Thyroid gland (tissue), 4 donors: ENCODE measurements at places on chromosomes 13 and 19. TPM values are rescaled to one million over a fixed set of nuclear protein-coding genes. Genes with fewer than 3 reads are reported as not detected.

ZNF793 gene
- 9.9 TPM for total RNA-seq

CBY2 gene
- total RNA-seq: not detected

ZNF729 gene
- not detected for total RNA-seq

CLDND2 gene
- not detected for total RNA-seq

- peaks cover 13% of the 10 kb centered on the region for H3K4me1 ChIP-seq
- H3K36me3 ChIP-seq: peaks cover 26% of the 10 kb centered on the region
- H3K27ac ChIP-seq: peak overlapping the region; percentile 79
- H3K27me3 ChIP-seq: no peaks in the 10 kb centered on the region
- peak overlapping the region; percentile 47 for H3K4me3 ChIP-seq
Observed at GRCh38 chr19:49664171-49665035, 1.3 kb downstream of the IRF3 start.
